ENCODE measurements at places on chromosomes 7 and 10. TPM values are rescaled to one million over a fixed set of nuclear protein-coding genes. Genes with fewer than 3 reads are reported as not detected.

SH2B2 gene
- total RNA-seq, result 32.1 TPM

KCNH2 gene
- total RNA-seq, result 0.12 TPM

WIPF3 gene
- not detected for total RNA-seq

FAM25C gene
- not detected for total RNA-seq

COL26A1 gene
- total RNA-seq, result not detected

MEST gene
- 8.1 TPM for total RNA-seq

PPP1R17 gene
- total RNA-seq, result not detected

VGF gene
- total RNA-seq, result 0.11 TPM

GPR15LG gene
- total RNA-seq, result not detected

ERVW-1 gene
- total RNA-seq, result not detected

DNA sequence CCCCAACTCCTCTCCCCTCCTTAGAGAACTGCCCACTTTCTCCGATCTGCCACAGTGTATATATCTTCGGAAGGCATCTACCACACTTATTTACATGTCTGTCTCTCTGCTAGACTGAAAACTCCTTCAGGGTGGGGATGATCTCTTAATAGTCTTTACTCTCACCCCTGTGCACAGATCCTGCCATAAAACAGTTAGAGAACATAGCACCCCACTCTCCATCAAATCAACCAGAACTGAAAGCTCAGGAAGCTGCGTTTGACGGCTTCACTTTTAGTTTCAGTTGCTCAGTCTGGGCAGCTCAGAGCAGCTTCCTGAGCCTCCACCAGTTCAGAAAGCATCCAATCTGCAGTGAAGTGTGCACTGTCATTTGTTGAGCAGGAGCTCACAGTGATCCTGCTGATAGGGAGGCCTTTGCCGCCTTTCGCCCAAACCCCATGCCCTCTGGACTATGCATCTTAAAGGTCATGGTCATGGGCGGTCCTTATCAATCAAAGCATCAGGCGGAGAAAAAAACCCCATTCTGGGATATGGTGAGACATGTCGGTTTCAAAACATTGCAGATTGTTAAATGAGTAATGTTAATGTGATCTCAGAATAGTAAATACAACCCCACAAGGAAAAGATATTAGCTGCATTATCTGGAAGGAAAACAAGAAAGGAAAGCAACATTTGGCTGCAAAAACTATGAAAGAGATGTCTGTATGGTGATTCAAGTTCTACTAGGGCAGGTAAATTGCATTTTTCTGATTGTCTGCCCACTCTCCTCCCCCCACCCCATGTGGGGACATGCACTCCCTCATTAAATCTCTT lies 167.1 kb upstream of the ADO start:
- H3K4me3 ChIP-seq, result no peak overlapping the region
- no peak for DNase-seq
- H3K27ac ChIP-seq, result no peak overlapping the region
- H3K27me3 ChIP-seq, result no peaks in the 10 kb centered on the region
- peaks cover 38% of the 10 kb centered on the region for H3K4me1 ChIP-seq

DNA sequence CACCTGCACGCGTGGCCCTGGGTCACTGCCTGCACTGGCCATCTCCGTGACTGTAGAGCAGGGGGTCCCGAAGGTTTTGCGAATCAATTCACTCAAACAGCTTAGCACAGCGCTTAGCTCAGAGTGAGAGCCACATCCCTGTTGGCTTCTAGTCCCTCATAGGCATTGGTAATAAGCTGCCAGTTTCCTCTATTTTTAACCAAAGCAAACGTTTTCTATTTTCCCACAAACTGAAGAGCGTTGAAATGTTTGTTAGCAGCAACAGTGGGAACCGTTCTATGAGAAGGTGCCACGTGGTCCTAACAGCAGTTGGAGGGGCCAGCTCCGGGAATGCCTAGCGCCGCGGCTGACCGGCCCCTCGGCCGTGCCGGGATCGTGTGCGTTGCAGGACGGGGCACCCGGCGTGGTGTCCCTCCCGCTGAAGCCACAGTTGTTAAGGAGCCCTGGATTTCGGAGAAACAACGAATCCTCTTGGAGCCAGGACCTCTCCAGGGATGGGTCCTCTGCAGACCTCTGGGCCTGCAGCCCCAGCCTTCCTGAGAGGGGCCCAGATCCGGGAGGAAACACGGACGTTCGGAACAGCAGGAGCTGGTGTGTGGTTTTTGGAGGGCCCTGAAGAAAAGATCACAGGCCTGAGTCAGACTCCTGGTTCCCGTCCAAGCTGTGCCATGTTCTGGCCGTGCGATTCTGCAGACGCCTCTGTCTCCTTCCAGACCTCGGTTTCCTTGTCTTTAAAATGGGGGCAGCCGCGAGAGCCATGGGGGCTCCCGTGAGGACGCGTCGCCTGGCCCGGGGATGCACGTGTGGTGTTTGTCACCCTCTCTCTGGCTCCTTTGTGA lies 40.3 kb downstream of the FAM20C start:
- H3K27ac ChIP-seq, result no peak overlapping the region
- no peak for DNase-seq
- H3K4me1 ChIP-seq, result no peaks in the 10 kb centered on the region
- peaks cover 2% of the 10 kb centered on the region for H3K27me3 ChIP-seq
- H3K36me3 ChIP-seq, result no peaks in the 10 kb centered on the region

- H3K4me3 ChIP-seq, result peak overlapping the region; percentile 98
- peaks cover 33% of the 10 kb centered on the region for H3K36me3 ChIP-seq
- H3K27me3 ChIP-seq, result no peaks in the 10 kb centered on the region
Observed at GRCh38 chr7:37341033-37341630, 107.5 kb downstream of the ELMO1 start.

DNA sequence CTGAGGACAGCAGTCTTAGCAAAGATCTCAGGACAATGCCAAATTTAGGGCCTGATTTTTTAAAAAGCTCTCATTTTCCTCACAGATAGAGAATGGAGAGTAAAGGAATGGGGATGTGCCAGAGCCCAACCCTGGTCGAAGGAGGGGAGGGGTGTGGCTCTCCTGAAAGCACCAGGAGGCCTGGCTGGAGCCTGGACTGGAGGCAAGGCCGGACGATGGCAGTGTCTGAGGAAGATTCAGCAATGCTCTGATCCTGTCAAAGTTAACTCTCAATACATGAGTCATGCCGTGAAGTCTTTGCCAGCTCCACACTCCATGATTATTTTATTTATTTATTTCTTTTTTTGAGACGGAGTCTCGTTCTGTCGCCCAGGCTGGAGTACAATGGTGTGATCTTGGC lies 108.3 kb downstream of the UPF2 start:
- no peak overlapping the region for H3K27ac ChIP-seq
- no peaks in the 10 kb centered on the region for H3K4me1 ChIP-seq
- H3K27me3 ChIP-seq, result no peaks in the 10 kb centered on the region
- peaks cover 75% of the 10 kb centered on the region for H3K36me3 ChIP-seq
- DNase-seq, result no peak

DNA sequence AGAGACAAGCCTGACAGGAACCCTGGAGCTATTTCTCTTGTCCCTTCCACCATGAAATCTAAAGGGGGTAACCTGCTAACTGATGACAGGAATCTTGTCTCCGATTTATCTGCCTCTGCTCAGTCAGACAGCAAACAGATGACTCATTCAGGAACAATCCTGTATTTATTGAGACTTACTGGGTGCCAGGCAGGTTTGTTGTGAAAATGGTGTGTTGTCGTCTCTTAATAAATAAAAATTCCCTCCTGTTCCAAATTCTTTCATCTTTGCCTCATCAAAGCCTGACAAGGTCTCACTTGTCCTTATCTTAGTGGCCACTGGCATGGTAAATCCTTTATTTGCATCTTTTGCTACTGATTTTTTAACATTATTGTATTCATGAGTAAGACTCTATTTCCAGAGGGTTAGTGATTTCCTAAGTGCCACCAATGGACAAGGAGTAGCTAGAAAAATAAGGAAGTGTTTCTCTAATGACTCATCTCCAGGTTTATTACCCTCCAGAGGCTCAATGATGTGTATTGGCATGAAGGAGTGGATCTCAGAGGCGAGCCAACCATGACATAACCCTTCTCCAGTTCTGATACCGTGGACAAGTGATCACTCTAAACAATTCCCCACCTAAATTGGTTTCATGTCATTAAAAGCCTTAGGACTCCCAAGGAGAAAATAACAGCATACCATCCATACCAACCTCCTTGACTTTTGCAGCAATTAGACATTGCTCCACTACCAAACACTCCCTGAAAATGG lies 724.0 kb downstream of the GRID1 start:
- no peaks in the 10 kb centered on the region for H3K36me3 ChIP-seq
- no peak overlapping the region for H3K27ac ChIP-seq
- H3K4me3 ChIP-seq, result no peak overlapping the region

DNA sequence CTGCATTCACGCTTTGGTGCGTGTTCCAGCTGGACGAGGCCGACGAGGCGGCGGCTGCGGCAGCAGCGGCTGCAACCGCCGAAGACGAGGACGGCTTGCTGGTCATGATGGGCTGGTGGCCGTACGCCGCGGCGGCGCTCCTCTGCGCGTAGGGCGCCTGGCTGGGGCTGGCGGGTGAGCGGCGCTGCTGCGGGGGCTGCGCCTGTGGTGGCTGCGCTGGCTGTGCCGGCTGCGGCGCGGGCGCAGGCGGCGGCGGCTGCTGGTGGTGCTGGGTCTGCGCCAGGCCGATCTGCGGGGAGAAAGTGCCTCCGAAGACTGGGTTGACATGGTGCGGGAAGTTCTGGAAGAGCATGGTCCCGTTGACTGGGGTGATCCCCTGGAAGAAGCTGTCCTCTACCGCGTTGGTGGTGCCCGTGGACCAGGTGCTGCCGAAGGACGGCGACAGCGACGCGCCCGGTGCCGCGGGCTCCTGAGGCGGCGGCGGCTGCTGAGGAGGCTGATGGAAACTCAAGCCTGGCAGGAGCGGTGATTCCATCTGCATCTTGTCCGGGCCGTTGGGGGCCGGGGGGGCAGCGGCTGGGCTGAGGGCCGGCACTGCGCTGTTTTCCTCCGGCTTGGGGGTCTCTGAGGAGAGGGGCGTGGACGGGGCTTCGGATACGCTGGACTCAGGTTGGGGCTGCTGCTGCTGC lies 51.1 kb downstream of the CPEB3 start:
- no peaks in the 10 kb centered on the region for H3K27me3 ChIP-seq
- peak overlapping the region; percentile 96 for H3K4me3 ChIP-seq
- peak; percentile 56 for DNase-seq
- peaks cover 11% of the 10 kb centered on the region for H3K36me3 ChIP-seq
- peak overlapping the region; percentile 85 for H3K27ac ChIP-seq

DNA sequence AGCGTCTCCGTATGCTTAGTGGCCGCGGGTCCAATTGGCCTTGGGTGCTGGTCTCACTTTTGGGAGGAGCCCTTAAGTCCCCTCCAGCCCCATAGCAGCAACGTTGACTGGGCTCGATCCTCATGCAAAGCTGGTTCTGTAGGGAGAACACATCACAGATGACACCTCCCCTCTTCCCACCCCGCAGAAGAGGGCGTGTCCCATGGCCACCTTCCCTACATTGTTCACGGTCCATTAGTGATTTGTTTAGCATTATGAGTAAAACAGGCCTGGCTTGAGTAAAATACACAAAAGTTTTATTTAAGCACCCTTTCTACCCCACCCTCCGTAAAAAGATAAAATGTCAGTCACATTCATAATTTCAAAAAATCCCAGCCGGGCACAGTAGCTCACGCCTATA lies 89.1 kb upstream of the SH2B2 start:
- H3K27me3 ChIP-seq, result no peaks in the 10 kb centered on the region
- DNase-seq, result no peak
- H3K36me3 ChIP-seq, result peaks cover 85% of the 10 kb centered on the region
- H3K4me3 ChIP-seq, result no peak overlapping the region
- H3K4me1 ChIP-seq, result no peaks in the 10 kb centered on the region
- no peak overlapping the region for H3K27ac ChIP-seq

GRCh38 chr10:28354511-28354910 lies 51.6 kb upstream of the MPP7 start:
- no peaks in the 10 kb centered on the region for H3K36me3 ChIP-seq
- peaks cover 2% of the 10 kb centered on the region for H3K27me3 ChIP-seq
- H3K4me1 ChIP-seq, result no peaks in the 10 kb centered on the region
- no peak for DNase-seq

- H3K27me3 ChIP-seq, result peaks cover 2% of the 10 kb centered on the region
- peaks cover 20% of the 10 kb centered on the region for H3K4me1 ChIP-seq
- H3K27ac ChIP-seq, result no peak overlapping the region
- H3K4me3 ChIP-seq, result no peak overlapping the region
- no peaks in the 10 kb centered on the region for H3K36me3 ChIP-seq
- no peak for DNase-seq
Observed at GRCh38 chr7:139936760-139937310, 107.8 kb downstream of the TBXAS1 start.

DNA sequence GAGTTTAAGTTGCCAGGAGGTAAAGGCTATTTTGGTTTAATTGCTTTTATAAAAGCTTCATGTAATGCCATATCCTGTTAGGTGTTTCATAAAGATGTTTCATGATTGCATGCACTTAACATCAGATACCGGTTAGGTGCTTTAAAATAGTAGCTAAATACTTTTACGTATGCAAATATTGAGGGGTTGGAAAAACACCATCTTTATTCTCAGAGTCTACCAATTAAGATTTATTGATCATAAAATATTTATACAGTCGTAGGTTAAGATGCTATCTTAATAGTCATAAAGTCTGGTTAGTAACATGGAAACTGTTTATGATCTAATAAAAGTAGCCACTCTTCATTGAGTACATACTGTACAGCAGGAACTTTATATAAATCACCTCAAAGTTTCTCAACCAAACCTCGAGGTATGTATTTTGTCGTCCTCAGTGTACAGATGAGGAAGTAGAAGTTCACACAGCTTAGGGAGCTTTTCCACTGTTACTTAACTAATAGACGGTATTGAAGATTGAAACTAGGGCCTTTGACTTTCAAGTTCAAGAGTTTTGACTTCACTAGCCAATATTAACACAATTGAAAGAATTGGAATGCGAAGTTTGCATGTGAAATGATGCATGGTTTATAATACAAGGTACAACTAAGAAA lies 897.1 kb downstream of the GATA3 start:
- H3K4me3 ChIP-seq, result no peak overlapping the region
- no peak overlapping the region for H3K27ac ChIP-seq
- H3K4me1 ChIP-seq, result no peaks in the 10 kb centered on the region
- no peaks in the 10 kb centered on the region for H3K27me3 ChIP-seq
- DNase-seq, result no peak

DNA sequence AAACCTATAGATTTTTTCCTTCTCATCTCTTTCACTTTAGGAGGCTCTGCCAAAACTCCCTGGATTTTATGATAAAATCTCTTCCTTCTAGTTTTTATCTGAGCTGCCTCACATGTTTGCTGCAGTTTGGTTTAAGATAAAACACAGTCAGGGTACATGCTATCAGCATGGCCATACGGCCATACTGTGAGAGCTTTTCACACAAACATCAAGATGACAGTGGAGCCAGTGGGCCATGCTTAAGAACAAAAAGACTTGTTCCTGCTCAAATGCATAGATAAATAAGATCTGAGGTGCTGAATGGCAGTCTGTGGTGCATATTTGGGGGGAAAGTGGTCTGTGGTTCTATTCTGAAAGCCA lies 91.0 kb downstream of the ELMO1 start:
- peaks cover 26% of the 10 kb centered on the region for H3K4me1 ChIP-seq
- H3K27ac ChIP-seq, result no peak overlapping the region
- DNase-seq, result no peak
- H3K36me3 ChIP-seq, result peaks cover 2% of the 10 kb centered on the region
- H3K4me3 ChIP-seq, result no peak overlapping the region

GRCh38 chr10:128296253-128297007 lies 170.2 kb upstream of the MKI67 start:
- H3K4me3 ChIP-seq, result no peak overlapping the region
- no peaks in the 10 kb centered on the region for H3K36me3 ChIP-seq
- H3K27ac ChIP-seq, result no peak overlapping the region
- no peaks in the 10 kb centered on the region for H3K27me3 ChIP-seq
- DNase-seq, result no peak

Data from activated B cell treated with CpG ODN at 0.5 μM for 24 hours (primary cell).